ENCODE measurements at places on chromosomes 3 and 15.
A peak's percentile ranks its signal among the peaks of the same experiment; 100 is the strongest.

GRCh38 chr15:93449798-93450197 lies 360.8 kb upstream of the RGMA start:
- no peak for DNase-seq

- DNase-seq = no peak
Observed at GRCh38 chr15:61034678-61035291, 194.3 kb downstream of the RORA start.

GRCh38 chr3:117483839-117484238 lies 774.3 kb downstream of the TUSC7 start:
- DNase-seq = no peak

- peak; percentile 66 for DNase-seq
Observed at GRCh38 chr3:107142786-107143575, 234.3 kb upstream of the CCDC54 start.

GRCh38 chr3:124274051-124274450 lies 282.1 kb upstream of the ROPN1 start:
- DNase-seq = no peak

GRCh38 chr3:184725176-184725719 lies 13.4 kb upstream of the MAGEF1 start:
- no peak for DNase-seq

DNA sequence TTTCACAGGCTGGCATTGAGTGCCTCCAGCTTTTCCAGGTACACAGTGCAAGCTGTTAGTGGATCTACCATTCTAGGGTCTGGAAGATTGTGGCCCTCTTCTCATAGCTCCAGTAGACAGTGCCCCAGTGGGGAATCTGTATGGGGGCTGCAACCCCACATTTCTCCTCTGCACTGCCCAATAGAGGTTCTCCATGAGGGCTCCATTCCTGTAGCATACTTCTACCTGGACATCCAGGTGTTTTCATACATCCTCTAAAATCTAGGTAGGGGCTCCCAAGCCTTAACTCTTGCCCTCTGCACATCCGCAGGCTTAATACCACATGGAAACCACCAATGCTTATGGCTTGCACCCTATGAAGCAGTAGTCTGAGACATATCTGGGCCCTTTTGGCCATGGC lies 15.1 kb upstream of the CCR2 start:
- no peak for DNase-seq

DNA sequence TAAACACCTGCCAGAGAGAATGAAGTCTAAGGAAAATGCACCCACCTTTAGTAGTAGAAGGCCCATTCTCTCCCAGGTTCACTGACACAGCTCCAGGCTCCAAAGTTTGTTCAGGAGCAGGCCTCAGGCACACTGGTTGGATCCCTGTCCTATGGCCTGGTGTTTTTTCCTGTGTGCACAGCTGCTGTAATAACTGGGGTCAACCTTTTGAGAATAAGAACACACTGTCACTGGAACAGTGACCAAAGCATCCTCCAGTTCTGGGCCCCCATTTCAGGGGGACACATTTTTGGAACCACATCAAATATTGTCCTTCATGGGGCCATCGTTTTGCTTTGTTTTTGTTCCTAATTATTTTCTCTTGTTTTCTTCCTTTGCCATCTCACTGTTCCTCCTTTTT lies 95.8 kb downstream of the ARNT2 start:
- no peak for DNase-seq

- no peak for DNase-seq
Observed at GRCh38 chr15:31273258-31273941, 53.2 kb upstream of the KLF13 start.

- DNase-seq = no peak
Observed at GRCh38 chr15:69311319-69311721, 12.6 kb downstream of the PAQR5 start.

GRCh38 chr15:70528270-70528706 lies 235.1 kb downstream of the UACA start:
- DNase-seq = peak; percentile 86

DNA sequence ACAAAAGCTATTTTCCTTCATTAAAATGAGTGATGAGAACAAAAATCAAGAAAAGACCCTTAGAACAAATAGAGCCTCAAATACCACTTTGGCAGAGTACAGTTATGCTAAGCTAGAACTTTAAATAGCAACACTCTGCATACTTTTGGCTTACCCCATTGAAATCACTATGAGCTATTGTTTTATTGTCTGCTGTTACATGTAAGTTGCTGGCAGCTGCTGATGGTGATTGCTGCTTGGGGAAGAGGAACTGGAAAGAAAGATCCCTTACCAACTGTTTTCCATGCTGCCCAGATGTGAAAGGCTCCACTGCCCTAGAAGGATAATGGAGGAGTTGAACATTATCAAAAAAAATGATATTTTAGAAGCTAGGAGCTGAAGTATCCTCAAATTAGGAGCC lies 135.4 kb downstream of the SYNPR start:
- DNase-seq = no peak

DNA sequence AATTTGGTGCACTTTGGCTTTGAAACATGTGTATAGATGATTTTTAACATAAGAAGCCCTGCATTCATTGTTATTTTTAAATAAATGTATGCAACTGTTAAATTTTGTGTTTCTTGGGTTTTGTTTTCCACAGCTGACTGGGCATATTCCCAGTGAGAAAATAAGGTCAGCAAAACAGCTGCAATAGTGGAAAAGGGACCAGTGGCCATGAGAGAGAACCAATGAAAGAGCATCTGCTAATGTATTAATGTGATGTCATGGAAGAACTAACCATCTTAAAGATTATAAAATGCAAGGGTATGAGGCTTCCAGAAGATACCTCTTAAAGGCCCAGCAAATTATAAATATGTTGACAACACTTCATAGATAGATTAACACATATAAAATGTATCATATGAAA lies 31.0 kb upstream of the KBTBD12 start:
- DNase-seq = no peak

DNA sequence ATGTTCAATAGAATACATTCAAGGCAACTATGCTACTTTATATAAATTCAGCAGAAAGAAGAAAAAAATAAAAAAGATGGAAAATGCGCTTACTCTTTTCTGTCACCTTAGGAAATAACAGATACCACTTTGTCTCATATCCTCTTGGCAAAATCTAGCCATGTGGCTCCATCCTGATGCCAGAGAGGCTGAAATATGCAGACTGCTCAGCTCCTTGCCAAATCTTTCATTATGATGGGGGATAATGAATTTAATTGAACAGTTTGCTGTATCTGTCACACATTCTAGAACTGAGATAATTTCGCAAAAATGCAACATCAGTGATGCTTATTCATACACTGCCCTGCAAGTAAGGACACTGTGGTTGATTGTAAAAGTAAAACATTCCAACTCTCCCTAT lies 1081.5 kb downstream of the PLOD2 start:
- DNase-seq = no peak

DNA sequence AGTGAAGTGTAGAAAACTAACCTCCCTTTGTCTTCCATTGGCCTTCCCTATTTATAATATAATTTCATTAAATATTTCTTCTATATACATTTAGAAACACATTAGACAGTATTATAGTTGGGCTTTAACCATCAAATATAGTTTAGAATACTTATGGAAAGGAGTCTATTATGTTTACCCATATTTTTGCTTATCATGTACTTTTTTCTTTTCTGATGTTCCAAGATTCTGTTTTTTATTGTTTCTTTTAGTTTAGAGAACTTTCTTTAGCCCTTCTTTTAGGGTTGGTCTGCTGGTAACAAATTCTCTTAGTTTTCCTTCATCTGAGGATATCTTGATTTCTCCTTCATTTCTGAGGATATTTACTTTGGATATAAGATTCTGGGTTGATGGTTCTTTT lies 23.7 kb downstream of the SH3GL3 start:
- no peak for DNase-seq

DNA sequence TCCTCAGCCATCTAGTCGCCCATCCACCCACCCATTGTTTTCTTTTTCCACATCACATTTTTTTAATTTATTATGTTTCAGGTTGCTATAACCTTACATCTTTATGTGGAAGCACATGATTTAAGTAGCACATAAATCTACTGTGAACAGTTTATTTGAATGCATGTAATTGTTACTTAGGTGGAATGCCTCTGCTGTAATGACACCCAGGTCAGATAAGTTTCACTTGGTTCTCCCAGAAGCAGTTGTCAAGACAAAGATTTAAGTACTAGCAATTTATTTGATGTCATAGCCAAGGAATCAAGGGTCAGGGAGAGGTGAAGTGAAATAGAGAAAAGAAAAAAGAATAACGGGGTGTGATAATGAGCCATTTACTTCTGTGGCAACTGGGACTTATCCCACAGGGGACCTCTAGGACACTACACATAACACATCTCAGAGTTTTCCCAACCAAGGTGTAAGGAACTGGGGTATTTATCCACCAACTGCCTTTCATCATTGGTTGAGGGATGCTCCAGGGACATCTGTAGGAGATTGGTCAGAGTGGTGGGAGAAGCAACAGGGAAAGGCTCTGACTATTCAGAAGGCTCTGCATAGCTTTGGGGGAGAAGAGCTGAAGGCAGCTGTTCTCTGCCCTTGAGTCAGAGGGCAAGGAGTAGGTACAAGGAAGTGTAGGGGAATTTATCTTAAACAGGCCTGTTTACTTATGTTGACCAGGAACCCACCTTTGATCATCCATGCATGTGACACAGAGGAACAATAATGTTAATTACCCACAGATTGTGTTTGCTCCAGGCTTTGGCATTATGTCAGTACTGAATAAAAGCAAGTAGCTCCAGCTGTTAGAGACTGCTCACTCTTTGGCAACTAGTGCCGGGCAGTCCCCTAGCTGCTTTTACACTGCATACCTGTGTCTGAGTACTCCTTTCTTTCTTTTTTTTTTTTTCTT lies 94.8 kb downstream of the CD200R1L start:
- no peak for DNase-seq

GRCh38 chr15:40680151-40680550 lies 14.8 kb upstream of the RAD51 start:
- DNase-seq = peak; percentile 24

GRCh38 chr3:86388820-86389219 lies 602.1 kb downstream of the VGLL3 start:
- no peak for DNase-seq

DNA sequence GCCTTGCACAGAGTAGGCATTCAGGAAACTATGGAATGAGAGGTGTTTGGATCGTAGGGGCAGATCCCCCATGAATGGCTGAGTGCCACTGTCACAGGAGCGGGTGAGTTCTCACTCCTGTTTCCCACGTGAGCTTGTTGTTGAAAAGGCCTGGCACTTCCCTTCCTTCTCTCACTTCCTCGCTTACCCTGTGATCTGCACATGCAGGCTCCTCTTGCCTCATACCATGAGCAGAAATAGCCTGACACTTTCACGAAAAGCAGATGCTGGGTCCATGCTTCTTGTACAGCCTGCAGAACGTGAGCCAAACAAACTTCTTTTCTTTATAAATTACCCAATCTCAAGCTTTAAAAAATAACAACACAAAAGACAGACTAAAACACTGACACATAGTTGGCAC lies 55.4 kb downstream of the AGBL1 start:
- DNase-seq = no peak

GRCh38 chr3:134721214-134721613 lies 70.4 kb upstream of the KY start:
- DNase-seq = peak; percentile 7

DNA sequence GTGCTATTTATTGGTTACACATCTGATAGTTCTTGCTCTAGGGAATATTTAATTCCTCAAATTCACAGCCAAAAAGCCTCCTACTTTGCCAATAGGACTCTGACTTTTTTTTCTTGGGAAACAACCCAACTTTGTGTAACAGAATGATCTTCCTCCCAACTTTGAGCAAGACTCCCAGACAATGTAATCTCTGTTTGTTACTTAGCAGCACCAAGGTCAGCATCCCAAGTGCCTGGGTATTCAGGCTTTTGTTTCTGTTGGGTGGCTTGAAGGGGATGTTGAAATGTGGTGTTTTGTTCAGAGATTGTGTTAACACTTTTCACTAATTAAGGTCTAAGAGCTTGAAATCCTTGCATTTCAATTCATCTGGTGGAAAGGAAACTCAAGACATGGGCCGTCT lies 115.8 kb downstream of the ADAMTS9 start:
- DNase-seq = no peak

DNA sequence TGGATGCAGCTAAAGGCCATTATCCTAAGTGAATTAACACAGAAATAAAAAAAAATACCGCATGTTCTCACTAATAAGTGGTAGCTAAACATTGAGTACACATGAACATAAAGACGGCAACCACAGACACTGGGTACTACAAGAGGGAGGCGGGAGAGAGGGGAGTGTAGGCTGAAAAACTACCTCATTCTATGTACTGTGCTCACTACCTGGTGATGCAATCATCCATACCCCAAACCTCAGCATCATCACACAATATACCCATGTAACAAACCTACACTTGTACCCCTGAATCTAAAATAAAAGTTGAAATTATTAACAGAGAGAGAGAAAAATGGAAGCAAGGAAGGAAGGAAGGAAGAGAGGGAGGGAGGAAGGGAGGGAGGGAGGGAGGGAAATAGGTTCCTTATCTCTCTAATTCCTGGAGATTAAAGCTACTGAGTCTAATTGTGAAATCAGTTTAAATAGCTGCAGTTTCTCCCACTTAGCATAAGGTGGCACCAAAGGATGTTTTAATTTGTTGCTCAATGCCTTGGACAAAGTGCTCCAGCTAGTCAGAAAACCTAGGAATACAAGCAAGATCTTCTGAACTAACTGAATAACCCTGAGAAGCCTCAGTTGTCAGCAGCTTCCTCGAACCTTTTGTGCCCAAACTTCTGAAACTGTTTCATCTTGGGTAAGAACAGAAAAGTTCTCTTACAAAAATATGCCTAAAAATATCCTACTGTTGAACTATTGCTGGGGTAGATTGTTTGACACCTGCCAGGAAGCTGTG lies 79.4 kb upstream of the ATP11B start:
- peak; percentile 81 for DNase-seq

- no peak for DNase-seq
Observed at GRCh38 chr3:123685780-123686179, 100.9 kb upstream of the HACD2 start.

DNA sequence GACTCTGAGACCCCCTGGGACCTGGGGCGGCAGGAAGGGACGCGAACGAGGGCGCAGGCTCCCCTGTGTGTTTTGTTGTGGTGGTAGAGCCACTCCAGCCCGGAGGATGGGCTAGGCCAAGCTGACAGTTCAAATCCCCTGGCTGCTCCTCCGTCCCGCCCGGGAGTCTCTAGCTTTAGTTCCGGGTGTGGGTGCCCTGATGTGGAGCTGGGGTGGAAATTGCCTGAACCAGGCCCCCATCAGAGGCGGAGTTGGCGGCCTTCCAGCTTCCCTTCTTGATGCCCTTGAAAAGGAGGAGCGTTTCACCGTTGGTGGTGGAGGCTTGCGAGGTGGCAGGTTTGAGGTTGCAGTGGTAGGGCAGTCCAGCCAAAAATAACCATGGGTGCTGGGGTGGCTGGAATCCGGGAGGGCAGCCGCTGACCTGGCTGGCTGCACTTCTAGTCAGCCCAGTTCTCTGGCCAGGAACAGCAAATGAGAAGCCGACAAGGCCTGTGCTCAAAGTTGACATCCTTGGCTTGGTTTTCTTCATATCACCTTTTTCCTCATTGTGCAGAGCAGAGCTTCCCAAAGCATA lies 817 bp downstream of the CLK3 start:
- peak; percentile 72 for DNase-seq

DNA sequence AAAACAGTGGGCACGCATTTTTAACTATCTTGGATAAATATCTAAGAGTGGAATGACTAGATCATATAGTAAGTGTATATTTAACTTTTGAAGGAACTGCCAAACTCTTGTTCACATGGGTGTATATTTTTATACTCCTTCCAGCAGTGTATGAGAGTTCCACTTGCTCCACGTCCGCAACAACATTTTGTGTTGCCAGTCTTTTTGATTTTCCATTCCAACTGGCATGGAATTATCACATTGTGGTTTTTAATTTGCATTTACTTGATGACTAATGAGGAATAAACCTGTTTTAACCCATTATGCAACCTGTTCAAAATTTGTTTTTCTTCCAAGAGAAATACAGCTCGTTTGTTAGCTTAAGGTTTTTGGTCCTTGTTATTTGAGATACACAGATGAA lies 51.6 kb downstream of the ZNF621 start:
- no peak for DNase-seq

Data from NAMALWA (cell line).